Ascending aorta (tissue), 2 donors: ENCODE measurements at places on chromosomes 5 and 9.

GRCh38 chr9:37987467-37987981 lies 81.5 kb downstream of the SHB start:
- DNase-seq: no peak

- DNase-seq: no peak
Measured at GRCh38 chr9:12790883-12791282, 16.1 kb downstream of the LURAP1L start.

- no peak for DNase-seq
Measured at GRCh38 chr5:90096415-90097081, 313.0 kb downstream of the CETN3 start.

DNA sequence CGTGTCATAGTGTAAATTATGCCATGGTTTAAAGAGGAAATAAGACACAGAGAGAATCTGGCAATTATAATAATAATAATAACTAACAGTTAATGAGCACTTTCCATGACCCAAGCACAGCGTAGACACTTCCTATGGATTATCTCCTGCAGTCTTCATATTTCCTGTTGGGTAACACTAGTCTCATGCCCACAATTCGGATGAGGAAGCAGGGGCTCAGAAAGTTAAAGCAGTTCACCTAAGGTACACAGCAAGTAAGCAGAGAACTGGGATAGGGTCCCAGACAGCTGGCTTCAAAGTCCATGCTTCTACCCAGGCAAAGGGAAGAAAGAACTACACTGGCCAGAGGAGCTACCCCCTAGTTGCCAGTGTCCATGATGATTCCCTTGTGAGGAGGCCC lies 27.9 kb upstream of the TGFBI start:
- DNase-seq: no peak

DNA sequence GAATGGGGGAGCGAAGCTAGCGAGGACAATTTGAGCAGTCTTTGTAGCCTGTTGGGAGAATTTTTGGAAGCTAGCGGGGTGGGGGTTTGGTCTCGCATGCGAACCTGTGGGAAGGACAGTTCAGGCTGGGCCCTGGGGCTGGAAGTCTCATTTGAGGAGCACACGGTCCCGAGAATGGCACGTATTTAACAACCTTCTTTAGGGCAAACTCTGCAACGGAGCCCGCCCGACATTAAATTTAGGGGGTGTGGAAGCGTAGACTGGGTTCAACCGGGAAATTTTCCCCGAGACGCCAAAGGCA lies 35.2 kb upstream of the NFIB start:
- no peak for DNase-seq

DNA sequence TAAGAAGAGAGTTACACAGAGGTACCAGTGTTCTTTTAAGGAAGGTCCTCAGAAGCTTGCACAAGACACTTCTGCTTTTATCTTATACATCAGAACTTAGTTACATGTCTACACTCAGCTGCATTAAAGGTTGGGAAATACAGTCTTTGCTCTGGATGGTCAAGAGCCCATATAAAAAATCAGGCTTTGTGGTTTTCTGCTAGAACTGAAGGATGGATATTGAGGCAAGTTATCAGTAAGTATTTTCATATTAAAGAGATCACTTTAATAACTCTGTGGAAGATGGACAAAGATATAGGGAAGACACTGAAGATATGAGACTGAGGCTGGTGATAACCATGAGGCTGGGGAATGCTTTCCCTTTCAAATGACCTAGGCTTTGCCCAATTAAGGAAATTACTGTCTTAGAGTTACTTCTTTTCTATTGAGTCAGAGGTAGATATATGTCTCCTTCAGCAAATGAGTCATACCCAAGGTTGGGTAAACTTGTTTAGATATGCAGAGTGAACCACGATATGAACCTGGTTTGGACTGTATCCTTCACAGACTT lies 87.0 kb upstream of the TNC start:
- DNase-seq: no peak

DNA sequence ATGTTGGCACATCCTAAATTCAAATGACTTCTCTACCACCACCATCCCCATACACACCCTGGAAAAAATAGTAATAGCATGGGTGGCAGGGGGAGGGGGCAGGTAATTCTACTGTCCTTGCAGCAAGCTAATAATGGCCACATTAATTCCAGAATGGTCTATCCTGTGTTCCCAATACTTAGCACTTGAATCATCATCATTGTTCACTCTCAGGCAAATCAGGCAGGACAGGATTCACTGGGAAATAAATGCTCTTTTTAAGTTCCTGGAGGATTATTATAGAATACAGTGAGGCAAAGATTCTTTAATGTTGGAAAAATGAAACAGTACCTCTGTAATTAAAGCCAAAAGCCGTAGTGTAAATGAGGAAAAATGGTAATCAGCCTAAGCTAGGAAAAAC lies 254.5 kb downstream of the ARRDC3 start:
- no peak for DNase-seq

DNA sequence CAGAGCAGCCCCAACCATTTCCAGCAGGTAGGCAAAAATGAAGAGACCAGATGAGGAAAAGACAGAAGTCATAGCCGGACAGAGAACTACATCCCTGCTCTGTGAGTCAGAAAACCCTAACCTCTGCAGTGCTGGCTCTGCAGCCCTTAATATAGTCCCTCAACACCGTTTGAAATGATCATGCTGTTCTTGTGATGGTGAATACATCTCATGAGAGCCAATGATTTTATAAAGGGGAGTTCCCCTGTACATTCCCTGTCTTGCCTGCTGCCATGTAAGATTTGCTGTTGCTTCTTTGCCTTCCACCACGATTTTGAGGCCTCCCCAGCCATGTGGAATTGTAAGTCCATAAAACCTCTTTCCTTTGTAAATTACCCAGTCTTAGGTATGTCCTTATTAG lies 216.8 kb upstream of the RFX3 start:
- no peak for DNase-seq

GRCh38 chr9:130286781-130287428 lies 21.3 kb downstream of the HMCN2 start:
- no peak for DNase-seq

DNA sequence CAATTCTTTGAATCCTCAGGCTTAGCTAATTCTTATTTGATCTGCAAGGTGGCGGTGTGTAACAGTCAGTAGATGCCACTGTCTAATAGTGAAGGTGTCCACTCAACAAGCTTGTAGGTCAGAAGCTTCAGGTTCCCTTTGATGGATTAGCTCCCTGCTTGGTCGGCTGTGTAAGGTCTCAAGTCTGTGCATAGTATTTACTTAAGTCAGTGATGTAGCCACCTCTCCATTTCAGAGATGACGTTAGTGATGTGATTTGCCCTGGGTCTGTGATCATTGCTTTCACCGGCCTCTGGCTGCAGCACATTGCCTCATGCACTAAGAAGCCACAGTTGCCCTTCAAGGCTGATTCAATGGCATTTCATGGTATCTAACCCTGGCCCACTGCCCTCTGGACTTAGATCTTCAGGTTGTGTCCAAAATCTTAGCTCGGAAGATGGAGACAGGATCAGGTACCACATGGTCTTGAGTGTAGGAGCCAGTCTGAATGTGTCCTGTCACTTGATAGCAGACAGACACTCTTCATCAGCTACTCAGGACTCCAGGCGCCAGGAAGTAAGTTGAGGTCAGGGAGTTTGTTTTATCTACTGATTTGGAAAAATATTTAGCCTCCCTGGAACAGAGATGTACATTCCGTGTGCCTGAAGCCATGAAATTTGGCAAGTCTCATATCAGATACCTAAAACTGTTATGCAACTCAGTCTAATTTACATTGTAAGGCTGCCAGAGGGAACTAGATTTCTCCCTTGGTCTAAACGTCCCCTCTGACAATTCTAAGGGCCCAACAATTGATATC lies 42.9 kb downstream of the SUB1 start:
- DNase-seq: no peak

DNA sequence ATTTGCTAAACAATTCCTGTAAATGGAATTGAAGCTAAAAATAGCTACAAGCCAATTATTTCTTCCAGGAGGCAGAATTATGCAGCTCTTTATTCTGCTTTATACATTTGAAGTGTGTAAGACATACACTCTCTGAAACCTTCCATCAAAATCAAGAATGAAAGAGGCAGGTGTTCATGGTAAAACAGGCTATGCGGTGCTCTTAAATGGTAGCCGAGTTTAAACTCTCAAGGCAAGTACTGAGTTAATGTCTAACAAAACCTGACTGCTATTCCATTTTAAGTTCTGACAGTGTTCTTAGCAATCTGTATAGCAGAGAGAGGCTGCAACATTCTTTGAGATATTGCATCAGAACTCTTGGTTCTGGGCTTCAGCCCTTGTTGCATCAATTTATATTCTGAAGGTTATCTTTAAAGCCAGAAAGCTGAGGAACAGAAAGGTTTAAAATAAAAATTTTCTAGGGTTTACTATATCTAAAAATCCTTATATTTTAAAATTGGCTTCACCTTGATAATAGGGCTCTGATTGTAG lies 248.3 kb upstream of the CCNG1 start:
- no peak for DNase-seq

- no peak for DNase-seq
Measured at GRCh38 chr9:123090198-123090896, 56.9 kb downstream of the GPR21 start.

- DNase-seq: no peak
Measured at GRCh38 chr5:33074548-33074947, 363.4 kb downstream of the NPR3 start.

DNA sequence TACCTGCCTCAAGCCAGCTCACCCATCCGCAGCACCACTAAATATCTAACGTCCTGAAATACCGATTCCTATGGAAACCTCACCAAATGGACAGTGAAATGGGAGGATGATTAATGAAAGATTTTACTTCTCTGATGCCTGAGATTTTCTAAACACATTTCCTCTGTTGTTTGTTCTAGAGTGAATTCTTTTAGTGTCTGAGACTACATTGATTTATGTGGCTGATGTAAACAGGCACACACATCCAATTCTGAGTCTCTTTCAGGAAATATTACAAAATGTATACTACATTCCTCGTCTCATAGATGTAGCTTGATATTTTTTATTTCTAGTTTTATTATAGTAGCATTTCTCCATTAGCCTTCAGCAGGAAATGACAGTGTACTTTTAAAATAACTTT lies 20.5 kb upstream of the ADCY2 start:
- no peak for DNase-seq

DNA sequence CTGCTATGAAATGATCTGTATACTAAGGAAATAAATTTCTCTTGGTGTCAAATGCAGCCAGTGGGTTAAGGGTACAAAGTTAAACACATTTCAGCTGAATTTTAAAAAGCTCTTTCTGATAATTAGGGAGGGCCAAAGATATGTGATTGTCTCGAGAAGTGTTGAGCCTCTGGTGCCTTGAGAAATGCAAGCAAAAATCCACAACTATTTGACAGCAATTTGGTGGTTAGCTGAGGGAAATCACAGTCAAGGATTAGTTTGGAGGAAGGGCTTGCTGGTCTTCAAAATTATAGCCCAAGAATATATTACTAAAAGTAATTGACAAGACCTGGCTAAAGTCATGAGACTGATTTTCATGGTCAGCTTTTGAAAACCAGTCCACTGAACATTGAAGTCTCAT lies 255.7 kb upstream of the PPP1R2B start:
- no peak for DNase-seq

GRCh38 chr9:5915438-5915837 lies 24.7 kb downstream of the MLANA start:
- no peak for DNase-seq

DNA sequence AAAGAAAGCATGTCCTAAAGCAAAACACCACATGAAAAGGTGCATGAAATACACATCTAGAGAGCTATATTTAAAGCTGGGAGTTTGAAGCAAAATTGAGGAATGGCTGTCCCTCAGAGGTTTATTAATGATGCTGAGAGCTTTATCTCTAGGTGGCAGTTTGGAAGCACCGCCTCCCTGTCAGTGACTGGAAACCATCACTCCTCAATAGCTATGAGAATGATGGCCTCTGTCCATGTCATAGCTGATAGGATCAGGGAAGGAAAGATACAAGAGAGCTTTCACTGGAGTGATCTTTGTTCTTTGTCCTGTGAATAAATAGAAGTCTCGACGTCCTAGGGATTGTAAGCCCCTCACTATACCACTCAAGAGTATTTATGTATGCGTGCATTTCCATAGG lies 110.5 kb downstream of the NUDT12 start:
- DNase-seq: no peak

GRCh38 chr9:83385317-83385716 lies 152.9 kb downstream of the FRMD3 start:
- DNase-seq: no peak
